ENCODE measurements at places on chromosomes 1 and 21.

DNA sequence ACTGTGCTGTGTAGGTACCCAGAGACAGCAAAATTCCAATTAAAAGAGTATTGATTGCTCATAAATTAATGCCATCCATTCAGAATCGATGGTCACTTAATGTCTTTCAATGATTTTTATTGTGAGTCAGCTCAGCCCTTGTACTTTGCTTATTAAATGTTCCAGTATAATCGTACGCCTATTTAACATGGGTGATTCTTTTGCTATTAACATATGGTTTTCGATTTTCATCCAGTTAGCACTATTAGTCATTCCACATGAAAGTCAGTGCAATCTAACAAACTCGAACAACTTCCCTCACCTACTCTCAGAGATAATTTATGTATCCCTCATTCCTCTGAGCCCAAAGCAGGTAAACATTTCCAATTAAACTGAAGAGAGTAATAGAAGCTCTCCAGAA lies 109.6 kb upstream of the APP start:
- DNase-seq = no peak

- no peak for DNase-seq
Measured at GRCh38 chr1:35111106-35111505, 31.9 kb downstream of the ZMYM1 start.

- DNase-seq = no peak
Measured at GRCh38 chr1:230087028-230087716, 20.1 kb downstream of the GALNT2 start.

GRCh38 chr1:241841691-241842090 lies 6.3 kb upstream of the EXO1 start:
- DNase-seq = no peak

GRCh38 chr1:160975026-160975425 lies 20.4 kb upstream of the ITLN2 start:
- no peak for DNase-seq

Measured in stimulated activated CD8-positive, alpha-beta memory T cell treated with anti-CD3 and anti-CD28 coated beads, Interleukin-15, amount 100 ng/mL, for 1 hour (primary cell).